ENCODE measurements at places on chromosomes 4 and X.
A peak's percentile ranks its signal among the peaks of the same experiment; 100 is the strongest.

- no peak for DNase-seq
These were observed 621.0 kb downstream of the TECRL start for GRCh38 chr4:63788271-63788670.

DNA sequence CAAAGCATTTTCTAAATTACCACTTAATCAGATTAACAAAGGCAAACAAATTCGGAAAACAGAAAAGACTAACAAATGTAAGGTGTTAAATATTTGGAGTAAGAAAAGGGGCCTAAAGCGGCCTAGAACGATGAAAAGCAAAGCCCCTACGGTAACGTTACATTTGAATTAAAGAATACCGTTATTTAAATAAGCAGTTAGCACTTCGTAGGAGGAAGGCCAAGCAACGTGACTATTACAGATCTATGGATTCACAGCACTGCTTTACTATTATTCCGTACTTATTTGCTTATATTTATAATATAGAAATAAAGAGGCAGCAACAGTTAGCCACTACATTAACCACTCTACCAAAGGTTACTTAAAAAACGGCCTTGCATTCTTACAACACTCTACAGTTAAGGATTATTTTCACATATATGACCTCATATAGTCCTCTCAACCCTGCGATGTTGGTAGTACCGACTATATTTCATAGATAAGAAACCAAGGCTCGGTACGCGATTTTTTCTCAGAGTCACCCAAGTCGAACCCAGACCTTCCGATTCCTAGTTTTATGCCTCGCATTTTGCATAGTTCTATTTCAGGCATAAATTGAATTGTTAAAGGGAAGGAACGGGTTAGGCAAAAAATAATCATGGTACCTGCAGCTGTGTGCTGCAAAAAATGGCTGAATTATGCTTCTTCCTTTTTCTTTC, 2.9 kb downstream of the KLHL15 start:
- DNase-seq: no peak

- DNase-seq: peak; percentile 100
These were observed at the start of gene GTPBP6 for GRCh38 chrX:318739-319578. Gene GTPBP6, minus strand, starts transcription at chrX:318796. Its CDS starts 9 bp downstream, at chrX:318787.

- peak; percentile 10 for DNase-seq
These were observed 156.1 kb upstream of the LNX1 start for GRCh38 chr4:53747401-53747800.

GRCh38 chrX:69055193-69055592, 110.1 kb downstream of the PJA1 start:
- DNase-seq: no peak

- no peak for DNase-seq
These were observed 125.7 kb downstream of the SH3KBP1 start for GRCh38 chrX:19761554-19762295.

- no peak for DNase-seq
These were observed 198.4 kb downstream of the STK32B start for GRCh38 chr4:5249727-5250126.

DNA sequence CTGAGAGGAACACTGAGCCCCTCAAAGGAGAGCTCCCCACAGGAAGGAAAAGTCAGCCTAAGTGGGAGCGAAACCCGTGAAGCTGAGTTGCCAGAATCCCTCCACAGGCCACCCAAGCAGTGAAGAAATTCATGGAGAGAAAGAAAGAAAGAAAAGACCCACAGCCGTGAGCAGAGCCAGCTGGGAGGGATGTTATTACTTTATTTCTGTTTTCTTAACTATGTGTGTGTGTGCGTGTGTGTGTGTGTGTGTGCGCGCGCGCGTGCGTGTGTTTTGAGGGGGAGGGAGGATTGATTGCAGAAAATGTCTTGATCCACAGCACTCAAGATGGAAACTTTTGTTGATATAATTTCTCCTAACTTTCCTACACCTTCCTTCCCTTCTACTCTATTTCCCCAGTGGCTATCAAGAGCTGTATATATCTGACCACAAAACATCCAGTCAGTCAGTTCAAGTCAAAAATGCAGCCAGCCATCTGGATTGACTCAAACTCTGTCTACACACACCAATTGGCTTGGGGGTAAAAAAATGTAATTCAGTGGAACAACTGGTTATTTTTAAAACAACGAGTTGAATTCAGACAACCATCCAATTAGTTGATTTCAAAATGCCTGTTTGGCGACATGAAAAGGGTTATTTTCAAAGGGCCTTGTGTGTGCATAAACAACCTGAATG, 13.8 kb upstream of the GPC3 start:
- DNase-seq: peak; percentile 62

DNA sequence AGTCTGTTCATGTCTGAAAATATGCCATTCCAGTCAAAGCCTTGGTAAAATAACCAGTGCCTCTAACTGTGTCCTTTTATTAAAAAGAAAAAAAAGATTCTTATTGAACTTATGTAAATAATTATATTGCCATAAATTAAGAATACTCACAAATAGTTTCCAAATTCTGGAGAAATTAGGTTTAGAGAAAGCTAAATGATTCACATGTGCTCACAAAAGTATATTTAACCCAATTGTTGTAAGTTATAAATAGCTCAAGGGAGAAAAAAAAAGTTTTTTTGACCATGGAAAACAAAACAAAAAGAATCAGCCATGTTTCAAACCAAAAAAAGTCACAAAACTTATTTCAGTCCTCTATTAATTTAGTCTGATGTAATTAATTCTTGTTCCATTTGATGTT, 25.3 kb upstream of the HERC6 start:
- DNase-seq: no peak

GRCh38 chrX:47316276-47317025, 53.9 kb upstream of the ZNF157 start:
- no peak for DNase-seq

DNA sequence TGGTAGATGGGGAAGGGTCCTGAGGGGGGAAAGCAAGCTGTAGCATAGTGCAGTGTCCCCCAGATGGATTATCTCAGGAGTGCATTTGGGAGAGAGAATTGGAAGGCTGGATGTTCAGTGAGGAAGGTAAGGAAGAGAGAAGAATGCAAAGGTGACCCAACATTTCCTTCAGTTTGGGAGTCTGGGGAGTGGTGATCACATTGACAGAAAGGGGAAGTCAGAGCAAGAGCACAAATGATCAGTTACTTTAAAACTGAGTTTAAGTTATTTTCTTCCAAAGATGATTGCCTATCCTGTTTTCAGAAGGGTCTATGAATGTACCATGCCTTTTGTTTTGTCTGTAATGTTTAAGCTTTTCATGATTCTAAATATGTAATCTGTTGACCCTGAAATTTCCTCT, 47.6 kb downstream of the ARHGAP10 start:
- DNase-seq: no peak

- no peak for DNase-seq
These were observed 275.0 kb downstream of the PARM1 start for GRCh38 chr4:75207902-75208301.

GRCh38 chrX:48917139-48918001, 1.5 kb downstream of the PIM2 start:
- DNase-seq: peak; percentile 86

All from fibroblast of skin of right biceps (primary cell).